ENCODE measurements at places on chromosomes 6 and 20.
A peak's percentile ranks its signal among the peaks of the same experiment; 100 is the strongest.

- no peak for DNase-seq
These were observed 57.1 kb upstream of the RBM24 start for GRCh38 chr6:17224056-17224455.

DNA sequence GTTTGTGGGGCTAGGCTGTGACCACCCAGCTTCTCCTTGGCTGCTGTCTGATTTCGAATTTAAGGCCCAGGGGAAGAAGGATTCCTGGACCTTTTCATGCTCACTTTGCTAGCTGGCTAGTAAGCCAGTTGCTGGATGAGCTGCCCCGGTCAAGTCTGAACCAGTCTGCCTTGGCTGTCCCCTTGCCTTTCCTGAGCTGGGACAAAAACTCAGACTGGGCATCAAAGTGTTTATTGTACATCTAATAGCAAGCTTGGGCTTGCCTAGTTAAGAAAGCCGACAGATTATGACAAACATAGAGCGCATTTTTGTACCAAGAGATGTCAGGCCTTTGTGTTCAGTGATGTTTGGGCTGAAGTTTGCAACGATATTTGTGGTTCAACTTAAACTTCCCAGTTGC lies 750 bp upstream of the PAK5 start:
- DNase-seq = no peak

DNA sequence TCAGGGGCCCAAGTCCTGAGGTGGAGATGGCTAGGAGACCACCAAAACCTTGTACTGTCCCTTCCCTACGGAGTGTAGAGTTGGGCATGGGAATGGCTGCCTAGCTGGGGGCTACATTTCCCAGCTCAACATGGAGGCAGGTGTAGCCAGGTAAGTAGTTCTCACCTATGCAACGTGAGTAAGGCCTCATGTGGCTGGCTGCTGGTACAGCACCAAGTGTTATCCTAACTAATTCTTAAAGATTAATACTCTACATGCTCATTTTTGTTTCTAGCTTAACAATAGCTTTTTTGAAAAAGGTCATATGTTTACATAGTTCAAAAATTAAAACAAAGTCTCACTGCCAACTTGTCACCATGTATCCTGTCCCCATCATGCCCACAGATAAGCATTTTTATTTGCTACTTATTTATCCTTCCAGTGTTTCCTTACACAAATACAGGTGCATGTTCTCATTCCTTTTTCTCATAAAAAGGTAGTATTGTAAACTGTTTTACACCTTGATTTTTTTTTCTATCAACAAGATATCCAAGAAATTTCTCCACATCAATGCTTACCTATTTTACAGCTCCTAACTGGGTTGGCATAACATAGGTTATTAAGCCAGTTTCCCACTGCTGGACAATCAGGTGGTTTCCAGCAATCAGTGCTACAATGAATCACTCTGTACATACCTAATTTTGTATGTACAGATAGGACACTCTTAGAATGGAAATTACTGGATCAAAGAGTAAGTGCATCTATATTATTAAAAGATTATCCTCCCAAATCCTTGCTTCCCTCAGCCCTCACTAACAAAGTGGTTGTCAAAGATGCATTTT lies 25.5 kb downstream of the ABHD12 start:
- no peak for DNase-seq

DNA sequence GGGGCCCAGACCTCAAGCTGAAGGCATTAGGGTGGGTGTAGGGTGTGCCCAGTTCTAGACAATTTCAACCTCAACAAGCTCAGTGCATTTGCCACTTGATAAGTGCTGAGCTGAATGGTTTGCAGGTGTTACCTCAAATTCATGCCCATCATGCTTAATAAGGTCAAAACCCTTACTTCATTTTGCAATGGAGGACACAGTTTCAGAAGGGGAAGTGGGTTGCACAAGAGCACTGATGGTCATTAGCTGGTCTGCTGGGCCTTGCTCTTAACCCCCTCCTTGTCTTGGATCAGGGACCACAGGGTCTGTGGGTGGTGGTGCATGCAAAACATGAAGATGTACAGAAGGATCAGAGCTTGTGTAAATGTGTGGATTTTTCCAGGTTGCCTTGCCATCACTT lies 71.0 kb upstream of the SIRPA start:
- DNase-seq = no peak

GRCh38 chr20:49534255-49534712 lies 33.7 kb downstream of the PTGIS start:
- DNase-seq = peak; percentile 23

DNA sequence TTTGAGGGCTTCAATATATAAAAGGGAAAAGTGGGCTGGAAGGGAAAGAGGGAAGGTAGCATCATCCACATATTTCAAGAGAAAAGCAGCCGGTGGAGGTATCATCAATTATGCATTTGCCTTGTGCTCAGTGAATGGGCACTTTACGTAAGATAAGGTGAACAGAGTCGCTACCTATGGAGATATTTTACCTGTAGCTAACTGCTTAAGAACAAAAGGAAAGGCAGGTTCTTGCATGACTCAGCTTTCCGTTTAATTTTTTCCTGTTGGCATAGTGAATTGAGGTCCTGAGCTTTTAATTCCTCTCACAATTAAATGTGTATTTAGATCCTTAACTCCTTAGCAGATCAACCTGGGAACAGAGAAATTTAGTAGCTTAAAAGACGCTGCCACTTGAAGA lies 25.5 kb upstream of the PLCB4 start:
- DNase-seq = no peak

DNA sequence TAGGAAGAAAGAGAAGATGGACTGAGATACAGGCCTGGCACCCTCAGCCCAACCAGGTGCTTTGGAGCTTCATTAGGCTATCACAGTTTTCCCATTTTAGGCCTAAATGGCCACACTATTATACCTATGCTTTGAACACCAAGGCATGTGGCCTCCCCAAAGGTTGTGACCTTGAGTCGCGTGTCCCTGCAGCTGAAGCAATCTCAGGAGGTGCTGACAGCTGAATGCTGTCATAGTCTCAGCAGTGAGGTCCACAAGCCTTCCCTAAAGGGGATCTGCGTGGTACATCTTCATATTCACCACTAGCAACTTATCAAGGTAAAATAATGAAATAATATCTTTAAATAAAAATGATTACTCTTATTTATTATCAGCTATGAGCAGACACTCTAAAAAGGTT lies 707.9 kb upstream of the NRSN1 start:
- no peak for DNase-seq

Data from DMS153 (cell line).